ENCODE measurements at places on chromosomes 6 and 20.

DNA sequence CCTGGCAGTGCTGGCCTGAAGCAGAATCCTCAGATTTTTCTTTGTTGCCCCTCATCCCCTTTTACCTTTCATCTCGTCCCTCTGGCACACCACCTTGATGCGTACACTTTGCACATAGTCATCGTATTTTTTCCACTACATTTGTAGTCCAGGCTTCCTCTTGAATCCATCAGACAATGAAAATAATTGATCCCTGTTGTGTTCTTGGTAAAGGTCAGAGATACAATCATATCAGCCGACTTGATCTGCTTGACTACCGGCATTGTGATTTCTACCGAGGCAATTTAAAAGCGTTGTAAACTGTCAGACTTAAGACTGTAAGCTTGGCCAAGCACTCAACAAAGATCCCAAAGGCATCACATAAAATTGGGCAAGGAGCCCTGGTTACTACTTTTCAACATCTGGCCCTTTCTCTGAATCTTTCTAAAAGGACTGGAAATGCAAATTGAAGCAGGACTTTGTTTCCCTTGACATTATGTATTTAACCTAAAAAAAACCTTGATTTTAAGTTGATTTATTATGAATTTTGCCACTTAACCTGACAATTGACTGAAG lies 512.6 kb downstream of the LMBRD1 start:
- DNase-seq: no peak

DNA sequence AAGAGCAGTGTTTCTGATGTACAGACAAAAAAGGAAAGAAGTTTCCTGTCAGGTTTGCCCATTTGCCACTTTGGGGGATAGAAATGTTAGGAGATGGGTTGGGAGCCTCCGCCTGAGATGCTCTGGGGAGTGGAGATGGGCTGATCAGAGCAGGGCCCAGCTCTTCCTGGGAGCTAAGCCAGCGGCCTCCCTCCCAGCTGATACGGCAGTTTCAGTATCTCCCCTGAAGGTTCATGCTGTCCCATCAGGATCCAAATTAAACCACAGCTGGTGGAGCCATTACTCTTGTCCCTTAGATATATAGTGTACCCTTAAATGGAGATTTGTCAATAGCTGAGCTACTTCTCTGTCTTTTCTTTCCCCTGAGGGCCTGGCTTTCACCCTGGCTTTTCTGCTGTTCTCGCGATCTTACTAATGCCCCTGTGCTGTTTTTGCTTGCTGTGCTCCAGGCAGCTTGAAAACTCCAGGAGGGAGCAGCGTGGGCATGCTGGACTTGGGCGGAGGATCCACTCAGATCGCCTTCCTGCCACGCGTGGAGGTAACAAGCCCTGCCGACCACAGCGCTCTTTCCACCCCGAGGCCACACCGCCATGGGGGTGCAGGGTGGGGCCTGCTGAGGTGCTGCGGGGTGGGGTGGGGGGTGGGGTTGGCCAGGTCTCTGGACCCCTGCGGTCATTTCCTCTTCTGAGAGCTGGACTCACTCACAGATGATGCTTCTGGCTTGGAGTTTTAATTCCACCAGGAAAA lies 20.9 kb downstream of the ENTPD6 start:
- no peak for DNase-seq

DNA sequence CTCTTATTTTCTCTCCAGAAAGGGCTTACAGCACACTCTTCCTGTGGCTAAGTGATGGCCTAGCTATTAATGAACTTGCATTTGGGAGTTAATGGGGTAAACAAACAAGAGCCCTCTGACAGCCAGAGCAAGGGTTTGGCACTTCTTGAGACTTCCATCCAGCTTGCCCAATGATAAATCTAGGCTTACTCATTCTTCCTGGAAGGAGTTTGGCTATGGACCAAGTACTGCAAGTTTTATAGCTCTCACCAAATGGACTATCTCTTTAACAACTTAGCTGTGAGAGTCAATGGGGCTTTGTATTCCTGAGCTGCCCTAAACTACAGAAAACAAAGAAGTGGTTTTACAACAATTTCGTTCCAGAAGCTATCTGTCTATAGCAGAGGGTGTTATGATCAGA lies 16.7 kb upstream of the PI3 start:
- no peak for DNase-seq

- peak; percentile 1 for DNase-seq
Measured at GRCh38 chr20:24998631-24999445, 6.3 kb upstream of the APMAP start.

GRCh38 chr6:107392069-107392468 lies 67.3 kb downstream of the PDSS2 start:
- no peak for DNase-seq

DNA sequence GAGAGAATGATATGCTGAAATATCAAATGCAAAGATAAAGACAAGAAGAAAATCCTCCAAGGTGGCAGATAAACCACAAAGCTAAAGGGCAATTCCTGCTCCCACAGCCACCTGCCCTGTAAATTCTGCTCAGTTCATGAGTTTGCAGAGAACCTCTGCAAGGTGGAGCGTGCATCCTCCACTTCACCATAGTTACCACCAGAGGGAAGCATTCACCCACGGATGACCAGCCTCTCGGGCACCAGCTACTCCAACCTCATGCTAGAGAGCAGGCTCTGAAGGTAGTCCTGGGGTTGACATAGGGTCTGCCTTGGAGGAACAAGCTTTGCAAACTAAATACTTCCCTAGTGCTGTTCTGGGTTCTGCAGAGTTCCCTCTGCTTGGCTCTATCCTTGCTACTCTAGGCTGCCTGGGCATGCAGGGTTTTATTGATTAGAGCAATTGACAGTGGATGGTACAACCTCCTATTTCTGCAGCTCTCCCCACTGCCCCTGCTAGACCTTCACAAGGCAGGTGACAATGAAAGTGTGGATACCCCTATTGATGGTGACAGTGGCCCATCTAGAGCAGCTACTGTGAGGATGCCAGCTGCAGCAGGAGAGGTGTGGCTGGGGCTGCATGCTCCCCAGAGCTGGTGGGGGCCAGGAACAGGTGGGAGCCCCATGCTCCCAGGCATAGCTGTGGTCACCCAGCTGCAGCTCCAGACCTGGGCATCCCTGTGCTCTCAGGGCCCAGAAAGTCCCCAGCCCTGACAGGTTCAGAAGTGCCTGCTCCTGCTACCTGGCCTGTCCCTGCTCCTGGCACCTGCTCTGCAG lies 51.1 kb downstream of the GGTLC1 start:
- DNase-seq: peak; percentile 42

DNA sequence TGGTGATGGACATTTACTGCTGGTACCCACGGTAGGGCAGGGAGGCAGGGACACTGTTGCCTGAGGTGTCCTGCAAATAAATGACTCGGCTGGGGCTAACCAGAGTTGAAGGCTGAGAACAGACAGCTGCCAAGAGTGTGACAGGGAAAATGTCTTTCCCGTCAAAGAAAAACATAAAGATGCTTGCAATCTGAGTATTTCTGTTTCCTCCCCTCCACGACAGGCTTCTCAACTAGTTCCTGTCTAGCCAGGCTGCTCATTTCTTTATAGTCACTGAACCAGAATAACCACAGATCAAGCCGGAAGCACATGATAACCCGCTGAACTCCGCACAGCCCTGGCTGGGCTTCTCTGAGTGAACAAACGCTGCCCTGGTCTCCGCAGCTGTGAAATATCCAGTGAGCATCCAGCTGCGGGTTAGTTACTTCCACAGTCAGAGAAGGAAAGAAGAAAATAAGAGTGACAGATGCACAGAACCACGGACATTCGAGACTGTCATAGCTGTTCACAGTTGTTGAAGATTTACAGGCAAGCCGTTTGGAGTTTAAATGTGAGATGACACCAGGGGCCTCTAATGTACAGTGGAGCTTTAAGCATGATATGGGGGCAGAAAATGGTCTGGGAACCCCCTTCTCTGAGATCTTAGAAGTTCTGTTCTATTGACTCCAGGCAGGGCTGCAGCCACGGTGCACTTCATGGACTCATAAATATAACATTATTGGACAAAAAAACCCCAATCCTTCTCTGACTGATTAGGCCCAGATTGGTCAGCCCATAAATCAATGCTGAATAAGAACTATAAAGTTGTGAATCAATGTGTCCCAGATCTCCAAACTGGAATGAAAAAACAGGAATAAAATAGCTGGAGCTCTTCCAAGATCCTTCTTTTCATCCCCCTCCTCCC lies 299.9 kb upstream of the SUPT3H start:
- no peak for DNase-seq

DNA sequence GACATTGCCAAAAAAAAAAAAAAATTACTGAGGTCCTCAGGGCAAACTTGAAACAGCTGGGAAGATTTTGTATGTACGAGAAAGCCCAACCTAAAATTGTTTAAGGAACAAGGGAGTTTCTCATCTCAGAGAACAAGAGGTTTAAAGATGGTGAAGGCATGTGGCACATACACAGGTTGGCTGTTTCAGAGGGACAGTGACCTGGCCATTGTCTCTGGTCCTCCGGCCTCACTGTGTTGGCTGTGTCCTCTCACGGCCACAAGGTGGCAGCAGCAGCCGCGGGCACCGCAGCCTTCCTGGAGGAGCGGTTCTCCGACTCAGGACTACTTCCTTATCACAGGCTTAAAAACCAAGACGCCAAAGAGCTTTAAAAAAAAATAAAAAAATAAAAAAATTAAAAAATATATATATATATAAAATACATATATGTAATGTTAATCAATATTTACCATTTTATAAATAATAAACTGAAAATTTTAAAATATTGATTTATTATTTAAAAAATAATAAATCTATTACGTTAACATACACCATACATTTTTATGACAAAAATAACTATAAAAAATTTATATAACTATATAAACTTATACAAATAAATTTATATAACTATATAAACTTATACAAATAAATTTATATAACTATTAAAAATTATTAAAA lies 52.8 kb downstream of the GTF2H5 start:
- peak; percentile 78 for DNase-seq

DNA sequence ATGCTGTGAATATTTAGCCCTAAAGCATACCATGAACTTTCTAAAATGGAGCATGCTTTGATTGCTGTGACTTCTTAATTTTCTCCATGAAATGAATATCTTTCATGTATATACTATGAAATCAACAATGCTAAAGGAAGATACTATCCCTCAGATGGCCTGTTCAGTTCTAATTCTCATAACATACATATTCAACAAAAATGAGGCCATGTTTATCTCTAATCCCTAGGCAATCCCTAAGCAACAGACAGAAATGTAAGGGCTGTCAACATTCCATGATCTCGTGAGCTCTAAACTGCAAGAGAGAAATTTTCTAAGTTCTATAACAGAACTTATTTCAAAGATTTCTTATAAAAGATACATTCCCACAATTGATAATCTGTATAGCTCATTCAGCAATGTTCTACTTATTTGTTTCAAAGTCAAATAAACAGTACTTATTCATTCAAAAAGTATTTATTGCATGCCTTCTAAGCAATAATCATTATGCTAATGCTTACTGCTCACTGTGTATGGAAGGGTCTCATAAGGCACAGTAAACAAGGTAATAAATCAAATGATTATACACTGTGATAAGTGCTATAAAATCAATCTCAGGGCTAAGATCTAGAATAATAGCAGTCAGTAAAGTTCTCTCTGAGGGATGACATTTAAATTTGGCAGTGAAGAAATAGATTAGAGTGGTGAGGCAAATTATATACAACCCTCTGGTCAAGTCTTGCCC lies 492.9 kb downstream of the PHF3 start:
- no peak for DNase-seq

DNA sequence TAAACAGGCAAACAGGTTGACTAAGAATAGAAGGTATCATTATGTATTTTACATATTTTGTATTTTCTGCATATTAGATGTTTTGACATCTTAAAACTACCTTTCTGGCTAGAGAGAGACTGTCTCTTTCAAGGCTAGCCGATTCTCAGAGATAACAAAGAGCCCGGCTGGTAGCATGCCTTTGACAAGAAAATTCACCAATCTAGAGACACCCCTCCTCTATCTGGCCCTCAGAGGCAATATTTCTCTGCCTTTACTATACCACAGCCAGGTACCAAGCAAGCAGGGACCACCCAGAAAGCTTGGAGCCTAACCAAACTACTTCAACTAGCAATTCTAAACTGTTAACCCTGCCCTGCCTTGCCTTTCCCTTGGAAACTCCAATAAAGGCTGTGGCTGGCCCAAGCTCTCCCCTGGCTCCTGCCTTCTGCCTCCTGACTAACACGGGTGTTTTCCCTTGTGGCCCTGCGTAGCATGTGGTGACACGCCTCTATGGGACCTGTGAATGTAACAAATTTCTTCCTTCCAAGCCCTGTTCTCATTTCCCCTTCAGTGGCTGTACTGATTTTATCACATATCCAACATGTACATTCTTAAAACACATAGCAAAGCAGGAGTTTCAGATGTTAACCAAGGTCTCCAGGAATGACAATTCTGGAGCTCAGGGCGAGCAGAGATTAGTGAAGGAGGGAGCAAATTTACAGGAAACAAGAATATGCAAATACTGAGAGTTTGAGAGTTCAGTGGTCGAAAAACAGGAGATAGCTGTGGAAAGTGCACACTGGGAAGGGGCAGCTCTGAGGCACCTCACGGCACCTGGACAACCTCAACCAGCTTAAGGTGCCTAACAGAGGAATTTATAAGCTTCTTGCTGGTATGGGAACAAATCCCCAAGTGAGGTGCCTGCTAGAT lies 120.8 kb downstream of the BACH2 start:
- DNase-seq: no peak

DNA sequence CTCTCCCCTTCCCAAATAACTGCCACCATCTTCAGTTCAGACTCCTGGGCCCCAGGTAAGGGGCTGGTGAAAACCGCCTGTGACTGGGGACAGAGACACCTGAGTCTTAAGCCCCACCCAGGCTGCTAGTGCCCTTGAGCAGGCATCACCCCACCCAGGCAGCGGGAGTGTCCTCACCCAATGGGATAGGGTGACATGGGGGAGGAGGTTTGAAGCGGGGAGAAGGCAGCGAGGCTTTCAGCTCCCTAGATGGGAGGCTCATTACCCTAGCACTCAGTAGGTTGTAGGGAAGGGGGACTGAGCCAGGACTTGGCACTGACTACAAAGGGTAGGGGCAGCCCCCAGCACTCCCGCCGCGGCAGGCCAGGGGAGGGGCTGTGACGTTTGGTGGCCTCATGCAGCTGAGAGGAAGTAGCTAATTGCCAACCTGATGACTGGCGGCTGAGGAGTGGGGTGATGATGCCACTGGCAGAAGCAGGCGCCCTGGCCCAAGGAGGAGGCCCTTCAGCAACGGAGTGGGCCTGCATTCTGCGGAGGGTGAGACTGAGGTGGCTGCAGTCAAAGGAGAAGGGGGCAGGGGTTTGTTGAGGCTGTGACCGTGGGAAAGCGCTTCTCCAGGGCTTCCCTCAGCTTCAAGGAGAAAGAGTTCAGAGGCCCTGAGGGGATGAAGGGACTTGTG lies 126.9 kb downstream of the MRPL14 start:
- no peak for DNase-seq

Measured in BE2C (cell line).